ENCODE measurements at places on chromosomes 2 and 18.

- DNase-seq: no peak
These were observed 52.2 kb downstream of the PLB1 start for GRCh38 chr2:28547906-28548600.

- DNase-seq: no peak
These were observed 114.1 kb downstream of the EPB41L3 start for GRCh38 chr18:5429681-5430080.

- no peak for DNase-seq
These were observed 82.4 kb upstream of the HPCAL1 start for GRCh38 chr2:10220045-10220901.

GRCh38 chr2:157900203-157900602 lies 24.1 kb upstream of the ACVR1 start:
- no peak for DNase-seq

DNA sequence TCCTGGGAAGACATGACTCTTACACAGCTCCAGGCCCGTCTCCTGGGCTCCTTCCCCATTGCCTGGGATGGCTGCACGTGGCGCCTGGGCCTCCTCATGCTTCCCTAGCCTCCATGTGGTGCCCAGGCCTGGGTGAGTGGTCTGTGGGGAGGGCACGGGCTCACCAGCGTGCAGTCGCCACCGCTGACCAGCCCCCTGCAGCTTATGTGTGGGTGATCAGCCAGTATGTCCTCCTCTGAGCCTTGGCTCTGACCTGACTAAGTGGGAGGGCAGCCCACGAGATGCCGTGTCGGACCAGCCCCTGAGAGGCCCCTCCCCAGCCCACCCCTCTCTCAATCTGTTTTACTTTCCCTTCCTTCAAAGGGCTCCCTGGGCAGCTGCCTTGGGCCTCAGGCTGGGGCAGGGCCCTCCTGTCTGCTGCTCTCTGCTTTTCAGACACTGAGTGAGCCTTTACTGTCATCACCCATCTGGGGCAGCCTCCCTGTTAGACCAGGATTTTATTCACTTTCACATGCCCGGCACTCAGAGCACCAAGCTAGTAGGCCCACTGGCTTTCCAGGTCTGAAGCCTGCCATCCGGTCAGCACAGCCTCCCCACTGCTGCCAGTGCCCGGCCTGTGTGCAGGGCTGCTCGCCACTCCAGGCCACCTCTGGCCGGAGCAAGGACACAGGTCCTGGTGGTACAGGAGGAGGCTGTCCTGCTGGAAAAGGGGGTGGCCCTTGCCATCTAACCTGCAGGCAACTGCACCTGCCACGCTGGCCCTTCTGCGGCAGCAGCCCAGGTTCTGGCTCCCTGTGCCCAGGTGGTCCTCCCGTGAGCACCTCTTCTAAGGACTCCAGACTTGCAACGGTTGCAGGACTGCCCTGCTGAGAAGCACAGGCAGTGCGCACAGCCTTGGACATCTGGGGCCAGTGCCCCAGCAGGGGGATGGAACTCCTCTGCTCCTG lies 84.9 kb upstream of the HPCAL1 start:
- DNase-seq: no peak

DNA sequence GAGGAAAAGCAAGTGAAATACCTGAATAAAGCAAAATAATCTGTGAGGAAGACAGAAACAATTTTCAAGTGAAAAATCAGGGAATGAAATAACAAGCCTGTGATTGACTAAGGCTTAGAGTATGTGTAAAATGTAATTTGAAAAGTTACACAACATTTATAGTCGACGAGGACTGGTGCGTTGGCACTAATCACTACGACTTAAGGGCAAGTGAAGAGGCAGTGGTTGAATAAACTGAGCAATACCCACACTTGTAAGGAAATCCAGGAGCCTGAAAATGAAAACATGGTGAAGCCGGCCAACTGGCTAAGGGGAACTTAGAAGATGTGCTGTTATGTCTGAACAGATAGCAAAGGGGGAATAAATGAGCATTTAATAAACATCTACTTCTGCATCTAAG lies 13.4 kb downstream of the DOK1 start:
- DNase-seq: no peak

DNA sequence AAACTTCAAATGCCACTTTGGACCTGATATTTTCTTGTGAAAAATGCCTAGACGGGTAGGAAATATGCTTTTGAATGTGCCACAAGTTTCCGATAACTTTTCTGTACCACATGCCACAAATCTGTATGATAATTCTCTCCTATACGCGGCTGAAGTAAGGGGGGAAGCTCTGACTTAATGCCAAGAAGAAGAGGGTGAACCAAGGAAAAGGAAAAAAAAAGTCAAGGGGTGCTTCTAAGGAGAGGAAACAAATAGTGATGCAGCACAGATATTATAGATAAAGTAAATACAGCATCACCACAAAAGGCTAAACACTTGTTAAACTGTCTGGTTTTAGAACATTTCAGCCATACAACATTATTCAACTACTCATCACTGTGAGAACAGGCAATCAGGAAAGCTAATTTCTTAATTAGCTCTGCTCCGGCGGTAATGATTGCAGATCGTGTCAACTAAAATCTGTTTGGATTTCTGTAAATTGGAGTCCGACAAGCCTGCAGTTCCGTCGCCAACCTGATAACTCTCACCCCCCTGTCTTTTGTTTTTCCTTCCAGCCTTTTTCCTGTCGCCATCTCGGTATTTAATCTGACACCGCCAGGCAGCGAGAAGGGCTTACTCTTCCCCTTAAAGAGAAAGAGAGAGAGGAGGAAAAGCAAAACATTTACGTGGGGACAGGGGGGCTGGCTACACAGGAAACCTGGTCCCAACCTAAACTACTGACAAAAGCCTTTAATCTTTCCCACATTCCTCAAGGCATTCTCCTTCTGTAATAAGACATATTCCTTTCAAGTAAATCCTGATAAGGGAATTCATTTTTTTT lies 67.5 kb downstream of the ZEB2 start:
- DNase-seq: no peak

- no peak for DNase-seq
These were observed 175.7 kb upstream of the HAAO start for GRCh38 chr2:42967959-42968674.

- no peak for DNase-seq
These were observed 112.1 kb upstream of the PIK3C3 start for GRCh38 chr18:41842886-41843285.

GRCh38 chr2:237455764-237456163 lies 31.3 kb upstream of the MLPH start:
- no peak for DNase-seq

GRCh38 chr2:201228271-201228911 lies 31.9 kb upstream of the CASP8 start:
- DNase-seq: no peak

GRCh38 chr2:101623031-101623521 lies 74.4 kb upstream of the MAP4K4 start:
- DNase-seq: no peak

DNA sequence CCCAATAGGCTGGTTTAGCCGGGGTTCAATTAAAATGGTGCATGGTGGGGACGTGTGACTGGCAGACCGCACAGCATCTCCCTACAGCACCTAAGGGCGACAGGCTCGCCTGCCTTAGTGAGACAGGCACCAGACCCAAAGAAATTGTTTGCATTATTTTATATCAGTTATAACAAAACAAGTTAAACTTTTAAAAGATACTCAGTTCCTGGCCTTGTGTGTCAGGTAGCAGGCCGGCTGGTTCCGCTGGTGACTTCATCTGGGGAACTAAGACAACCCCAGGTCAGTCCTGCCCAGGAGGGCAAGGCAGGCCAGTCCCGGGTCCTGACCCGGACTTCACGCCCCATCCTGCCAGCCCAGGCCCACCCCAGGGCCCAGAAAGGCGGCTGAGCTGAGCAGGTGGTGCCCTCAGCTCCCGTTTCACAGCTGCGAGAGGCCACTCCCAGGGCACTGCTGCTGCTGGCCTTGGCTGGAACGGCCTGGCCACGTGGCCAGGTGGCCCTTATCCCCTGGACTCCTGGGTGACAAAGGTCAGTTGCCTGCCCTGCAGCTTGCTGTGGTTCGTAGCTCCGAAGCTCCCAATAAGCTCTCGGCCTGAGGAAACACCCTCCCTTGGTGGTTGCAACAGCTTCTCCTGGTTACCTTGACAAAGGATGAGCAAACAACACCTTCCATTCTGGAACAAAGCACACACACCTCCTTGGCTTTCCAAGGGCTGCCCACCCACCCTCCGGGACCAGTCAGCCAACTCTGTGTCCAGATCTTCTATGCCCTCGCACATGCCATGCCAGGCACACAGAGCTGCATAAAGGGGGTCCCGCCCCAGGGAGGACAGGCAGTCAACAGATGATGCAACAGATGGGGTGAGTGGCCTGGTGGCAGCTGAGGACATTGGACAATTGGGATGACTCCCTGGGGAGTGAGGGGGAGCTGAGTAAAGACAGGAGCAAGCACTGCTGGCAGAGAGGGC lies 11.3 kb upstream of the AGXT start:
- no peak for DNase-seq

- no peak for DNase-seq
These were observed 124.9 kb downstream of the PRELID3A start for GRCh38 chr18:12532661-12533060.

- no peak for DNase-seq
These were observed 55.2 kb downstream of the ANKRD12 start for GRCh38 chr18:9191658-9192256.

GRCh38 chr2:223993634-223994232 lies 36.5 kb downstream of the MRPL44 start:
- DNase-seq: peak; percentile 27

- DNase-seq: no peak
These were observed 18.2 kb downstream of the AOX1 start for GRCh38 chr2:200603972-200604371.

- no peak for DNase-seq
These were observed 8.0 kb upstream of the CDK15 start for GRCh38 chr2:201798252-201798913.

- DNase-seq: no peak
These were observed 1002.4 kb upstream of the KLHL29 start for GRCh38 chr2:22382479-22383169.

DNA sequence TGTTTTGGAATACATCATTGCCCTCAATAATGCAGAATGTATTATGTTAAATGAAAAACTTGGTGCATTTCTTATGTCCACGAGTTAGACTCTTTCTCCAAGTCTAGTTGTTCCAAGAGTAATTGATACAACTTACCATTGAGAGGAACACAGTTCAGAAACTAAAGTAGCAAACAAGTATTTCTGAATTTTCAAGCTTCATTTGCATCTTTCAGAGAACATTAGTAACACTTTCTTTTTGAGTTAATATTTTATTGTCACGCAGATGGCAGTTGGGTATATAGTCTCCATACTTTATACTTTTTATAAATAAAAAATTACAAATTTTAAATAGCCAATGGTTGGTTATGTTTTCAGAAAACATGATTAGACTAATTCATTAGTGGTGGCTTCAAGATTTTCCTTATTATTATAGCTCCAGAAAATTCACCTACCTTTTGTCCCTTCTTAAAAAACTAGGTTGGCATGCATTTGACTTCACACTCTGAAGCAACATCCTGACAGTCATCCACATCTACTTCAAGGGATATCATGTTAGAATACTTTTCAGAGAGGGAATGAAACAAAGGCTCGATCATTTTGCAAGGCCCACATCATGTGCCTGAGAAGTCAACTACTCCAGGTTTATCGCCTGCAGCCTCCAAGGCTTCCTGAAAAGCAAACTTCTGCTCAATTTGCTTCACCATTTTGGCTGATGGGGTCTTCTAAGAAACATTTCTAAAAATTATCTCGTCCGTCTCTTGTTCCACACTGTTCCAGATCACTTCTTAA lies 29.9 kb downstream of the LYPD6B start:
- no peak for DNase-seq

DNA sequence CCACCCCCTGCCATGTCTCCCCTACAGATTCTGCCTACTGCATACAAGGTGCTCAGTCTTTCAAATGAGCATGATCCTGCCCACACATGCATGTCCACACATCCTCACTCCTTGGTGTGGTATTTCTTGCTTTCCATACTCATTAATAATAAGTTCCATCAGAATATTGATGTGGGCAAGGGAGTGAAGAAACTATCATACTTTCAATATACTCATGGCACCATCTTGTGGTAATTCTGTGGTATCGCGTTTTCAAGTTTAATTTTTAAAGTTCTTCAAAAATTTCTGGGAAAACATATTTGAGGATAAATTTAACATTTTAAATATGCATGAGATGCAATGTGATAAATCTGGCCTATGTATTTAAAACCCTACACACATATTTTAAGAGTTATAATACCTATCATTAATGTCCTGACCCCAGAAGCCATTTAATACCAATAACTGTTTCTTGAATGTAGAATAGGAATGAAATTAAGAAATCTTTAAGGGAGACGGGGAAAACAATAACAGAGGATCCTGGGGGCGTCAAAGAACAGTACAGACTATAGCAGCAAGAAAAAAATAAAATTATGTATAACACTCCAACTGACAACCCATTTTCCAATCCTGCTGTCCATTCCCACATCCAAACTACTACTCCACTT lies 110.1 kb downstream of the ZNF385B start:
- no peak for DNase-seq

- DNase-seq: no peak
These were observed 128.0 kb upstream of the TACR1 start for GRCh38 chr2:75327334-75327733.

DNA sequence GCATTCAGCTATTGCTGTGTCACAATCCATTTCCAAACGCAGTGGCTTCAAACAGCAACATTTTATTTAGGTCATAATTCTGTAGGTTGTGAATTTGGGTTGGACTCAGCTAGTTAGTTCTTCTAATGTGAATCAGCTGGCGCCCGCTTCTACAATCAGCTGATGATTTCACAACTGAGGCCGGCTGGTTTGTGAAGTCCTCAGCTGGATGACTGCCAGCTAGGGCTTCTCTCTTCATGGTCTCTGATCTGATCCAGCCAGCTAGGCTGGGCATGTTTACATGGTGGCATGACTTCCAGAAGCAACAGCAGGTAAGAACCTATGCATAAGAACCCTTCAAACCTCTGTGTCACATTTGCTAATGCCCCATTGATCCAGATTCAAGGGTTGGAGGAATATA lies 172.0 kb downstream of the SLC4A10 start:
- no peak for DNase-seq

- no peak for DNase-seq
These were observed 88.4 kb upstream of the SP3 start for GRCh38 chr2:174053355-174054151.

DNA sequence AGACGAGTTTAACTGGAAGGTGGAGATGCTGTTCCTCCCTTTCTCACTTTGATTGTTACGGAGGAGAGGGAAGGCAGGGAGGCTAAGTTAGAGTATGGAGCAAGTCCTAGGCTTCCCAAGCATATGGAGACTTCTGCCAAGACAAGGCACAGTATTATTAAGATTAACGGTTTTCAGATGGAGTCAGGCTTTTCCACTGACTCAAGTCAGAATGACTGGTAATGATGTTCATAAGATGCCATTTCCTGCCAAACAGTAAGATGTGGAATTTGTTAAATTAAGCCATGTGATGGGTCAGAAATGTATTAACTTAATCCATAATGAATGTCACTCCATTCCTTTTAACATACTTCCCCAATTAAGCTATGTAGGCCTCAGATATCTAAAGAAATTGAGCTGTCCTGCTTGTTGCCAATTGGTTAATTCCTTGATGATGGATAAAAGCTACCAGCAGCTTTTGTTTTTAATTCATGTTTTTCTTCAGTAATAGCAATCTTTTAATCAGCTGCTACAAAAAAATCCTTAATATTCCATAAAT lies 383.7 kb downstream of the ZNF521 start:
- no peak for DNase-seq
